NCI-H1417 (cell line): ENCODE measurements at places on chromosomes 6 and 20.

DNA sequence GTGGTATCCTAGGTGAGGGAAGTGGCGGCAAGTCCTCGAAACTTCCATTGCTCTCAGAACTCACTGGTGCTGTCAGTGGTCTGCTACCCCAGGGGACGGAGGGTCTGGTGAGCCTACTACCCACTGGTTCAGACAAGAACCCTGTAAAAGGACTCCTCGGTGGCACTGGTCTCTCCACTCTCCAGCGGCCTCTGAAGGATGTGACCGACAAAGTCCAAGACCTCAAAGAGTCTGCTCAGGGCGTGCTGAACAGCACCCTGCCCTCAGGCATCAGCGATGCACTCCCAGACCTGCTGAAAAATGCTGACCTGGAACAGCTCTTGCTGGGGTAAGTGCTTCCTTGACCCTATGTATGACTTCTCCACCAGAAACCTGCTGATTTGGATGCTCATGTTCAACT is 51.8 kb downstream of the CDK5RAP1 start:
- no peak for DNase-seq

DNA sequence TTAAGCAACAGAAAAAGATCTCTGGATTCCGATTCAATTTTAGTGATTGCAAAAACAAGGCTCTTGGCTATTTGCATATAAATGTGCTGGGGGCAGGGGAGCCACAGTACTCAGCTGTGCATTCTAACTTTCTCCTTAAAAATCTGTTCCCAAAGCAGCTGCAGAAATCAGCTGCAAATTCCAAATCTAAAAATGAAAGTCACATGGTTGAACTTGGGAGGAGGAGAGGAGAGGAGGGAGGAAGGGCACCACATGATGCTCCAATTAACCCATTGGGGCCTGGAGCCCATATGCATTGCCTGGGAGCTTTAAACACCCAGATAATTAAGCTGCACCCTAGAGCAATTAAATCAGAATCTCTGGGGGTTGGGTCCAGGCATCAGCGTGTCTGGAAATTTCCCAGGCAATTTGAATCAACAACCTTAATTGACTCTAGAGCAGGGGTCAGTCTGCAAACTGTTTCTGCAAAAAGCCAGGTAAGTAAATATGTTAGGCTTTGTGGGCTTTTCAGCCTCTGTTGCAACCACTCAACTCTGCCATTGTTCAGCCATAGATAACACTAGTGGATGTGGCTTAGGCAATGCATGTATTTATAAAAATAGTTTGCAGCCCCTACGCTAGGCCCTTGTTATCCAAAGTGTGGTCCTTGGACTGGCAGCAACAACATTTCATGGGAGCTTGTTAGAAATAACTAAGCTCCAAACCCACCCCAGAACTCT is 508.1 kb downstream of the KIF16B start:
- DNase-seq, result peak; percentile 62

GRCh38 chr6:101443315-101443714 is 49.8 kb downstream of the GRIK2 start:
- DNase-seq, result no peak

- DNase-seq, result no peak
These were observed 108.1 kb downstream of the TRMT11 start for GRCh38 chr6:126094411-126094810.

- no peak for DNase-seq
These were observed 787 bp downstream of the JPH2 start for GRCh38 chr20:44186201-44186600.

GRCh38 chr6:130713144-130713543 is 114.1 kb upstream of the SMLR1 start:
- peak; percentile 7 for DNase-seq
